ENCODE measurements at places on chromosomes 1 and 21.
A peak's percentile ranks its signal among the peaks of the same experiment; 100 is the strongest.

DNA sequence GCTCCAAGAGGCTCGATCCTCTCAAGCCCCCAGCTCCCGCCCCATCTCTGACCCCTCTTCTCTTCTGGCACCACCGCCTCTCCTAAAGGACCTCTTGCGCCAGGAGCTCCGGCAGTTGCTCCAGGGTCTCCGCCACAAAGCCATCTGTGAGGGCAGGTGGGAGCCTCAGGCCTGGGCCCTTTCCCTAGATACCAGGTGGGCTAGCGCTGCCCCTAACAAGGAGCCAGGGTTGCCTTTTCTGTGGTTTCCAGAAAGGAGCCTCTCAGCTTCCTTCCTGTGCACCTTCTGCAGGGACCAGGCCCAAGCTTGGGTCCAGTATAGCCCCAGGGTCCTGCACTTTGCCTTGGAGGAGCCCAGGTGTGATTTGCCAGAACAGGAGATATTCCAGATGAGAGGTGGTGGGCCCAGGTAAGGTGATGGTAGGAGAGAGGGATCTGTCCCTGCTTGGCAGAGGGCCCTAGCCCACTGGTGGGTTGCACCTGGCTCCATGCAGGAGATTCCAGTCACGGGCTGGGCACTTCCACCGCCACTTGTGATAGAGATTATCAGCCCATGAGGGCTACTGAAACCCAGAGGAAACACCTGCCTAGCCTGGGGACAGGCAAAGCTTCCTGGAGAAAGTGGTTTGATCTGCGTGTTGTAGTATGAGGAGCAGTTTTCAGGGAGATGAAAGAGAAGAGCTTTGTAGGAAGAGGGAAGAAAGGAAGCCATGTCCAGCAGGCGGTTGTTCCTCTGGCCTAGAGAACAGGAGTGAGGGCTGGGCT is 1.0 kb downstream of the CCDC24 start:
- no peak for DNase-seq

- no peak for DNase-seq
Measured at GRCh38 chr1:175434283-175434860, 241.8 kb upstream of the KIAA0040 start.

- no peak for DNase-seq
Measured at GRCh38 chr21:33939226-33939625, 23.6 kb upstream of the ATP5PO start.

GRCh38 chr1:17523321-17524041 is 16.0 kb upstream of the ARHGEF10L start:
- DNase-seq, result no peak

- DNase-seq, result no peak
Measured at GRCh38 chr1:147083919-147084272, 88.4 kb downstream of the PRKAB2 start.

DNA sequence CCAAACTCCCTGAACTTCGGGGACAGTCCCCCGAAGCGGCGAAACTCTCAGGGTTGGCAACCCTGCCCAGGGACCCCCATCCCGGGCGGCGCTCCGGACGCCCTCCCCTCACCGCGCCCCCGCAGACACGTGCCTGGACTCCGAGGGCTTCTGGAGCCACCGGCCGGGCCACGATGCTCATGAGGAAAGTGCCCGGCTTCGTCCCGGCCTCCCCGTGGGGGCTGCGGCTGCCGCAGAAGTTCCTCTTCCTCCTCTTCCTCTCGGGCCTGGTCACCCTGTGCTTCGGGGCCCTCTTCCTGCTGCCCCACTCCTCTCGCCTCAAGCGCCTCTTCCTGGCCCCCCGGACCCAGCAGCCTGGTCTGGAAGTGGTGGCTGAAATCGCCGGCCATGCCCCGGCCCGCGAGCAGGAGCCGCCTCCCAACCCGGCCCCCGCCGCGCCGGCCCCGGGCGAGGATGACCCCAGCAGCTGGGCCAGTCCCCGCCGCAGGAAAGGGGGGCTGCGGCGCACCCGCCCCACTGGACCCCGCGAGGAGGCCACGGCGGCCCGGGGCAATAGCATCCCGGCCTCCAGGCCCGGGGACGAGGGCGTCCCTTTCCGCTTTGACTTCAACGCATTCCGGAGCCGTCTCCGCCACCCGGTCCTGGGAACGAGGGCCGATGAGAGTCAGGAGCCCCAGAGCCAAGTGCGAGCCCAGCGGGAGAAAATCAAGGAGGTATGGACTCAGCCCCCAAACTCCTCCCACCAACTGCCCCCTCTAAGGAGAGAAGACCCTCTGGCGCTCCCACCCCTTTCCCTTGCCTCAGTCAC is 1.2 kb downstream of the MAN1C1 start:
- no peak for DNase-seq

DNA sequence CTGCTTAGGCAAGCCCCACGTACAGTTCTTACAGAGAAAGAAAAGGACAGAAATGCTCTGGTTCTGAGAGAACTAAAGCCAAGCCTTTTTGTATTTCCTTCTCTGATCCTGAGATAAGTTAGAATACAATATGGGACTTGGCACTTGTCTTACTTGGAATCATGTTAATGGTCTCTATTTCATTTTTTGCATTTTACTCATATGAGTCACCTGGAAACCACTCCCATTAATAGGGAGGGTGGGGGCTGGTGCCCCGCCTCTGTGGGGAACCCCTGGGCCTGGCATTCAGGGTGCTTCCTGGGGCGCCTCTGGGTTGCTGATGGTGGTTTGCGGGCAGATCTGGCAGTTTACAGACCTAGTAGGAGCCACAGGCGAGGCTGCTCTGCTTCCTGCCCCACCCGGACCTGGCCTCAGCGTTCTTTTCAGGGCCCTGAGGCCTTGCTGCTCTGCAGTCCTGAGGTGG is 26.7 kb downstream of the TSPAN2 start:
- peak; percentile 81 for DNase-seq

DNA sequence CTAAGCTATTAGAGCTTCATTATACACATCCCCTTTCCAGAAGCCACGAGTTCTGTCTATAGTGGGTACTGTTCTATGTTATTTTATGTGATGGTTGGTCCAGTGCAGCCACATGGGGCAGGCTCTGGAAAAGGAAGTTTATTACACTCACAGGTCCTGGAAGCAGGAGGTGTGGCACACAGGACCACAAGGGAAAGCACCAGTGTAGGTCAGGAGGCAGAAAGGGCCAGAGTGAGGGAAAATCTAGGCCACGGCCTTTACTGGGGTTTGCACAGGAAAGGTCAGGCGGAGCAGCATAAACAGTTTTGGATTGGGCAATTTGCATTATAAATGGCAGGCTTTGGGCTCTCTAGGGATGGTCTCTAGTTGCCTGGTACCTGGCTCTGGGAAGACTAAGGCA is 21.8 kb upstream of the CNIH3 start:
- no peak for DNase-seq

DNA sequence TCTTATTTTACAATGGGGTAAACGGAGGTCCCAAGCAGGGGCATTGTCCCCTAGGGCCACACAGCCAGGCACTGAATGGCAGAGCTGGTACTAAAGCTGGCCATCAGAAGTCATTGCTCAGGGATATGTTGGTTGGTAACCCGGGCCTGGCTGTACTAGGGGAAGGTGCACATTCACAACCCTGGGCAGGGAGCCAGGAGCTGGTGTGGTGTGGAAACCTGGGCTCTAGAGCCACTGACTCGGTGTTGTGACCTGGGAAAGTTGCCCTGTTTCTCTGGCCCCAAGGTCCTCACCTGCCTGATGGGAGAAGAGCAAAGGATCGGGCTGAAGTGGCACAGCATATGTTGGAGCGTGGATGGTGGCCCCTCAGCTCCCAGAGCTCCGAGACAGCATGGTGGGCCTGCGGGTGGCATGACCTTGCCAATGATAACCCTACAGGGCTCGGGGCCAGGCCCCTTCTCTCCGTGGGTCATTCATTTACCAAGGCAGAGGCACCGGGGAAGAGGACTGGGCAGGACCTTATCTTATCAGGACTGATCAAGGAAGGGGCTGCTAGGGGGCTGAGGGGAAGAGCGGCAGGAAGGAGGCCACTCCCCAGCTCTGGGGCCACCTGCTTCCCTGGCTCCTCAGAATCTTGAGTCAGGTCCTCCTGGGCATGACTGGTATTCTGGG is 274.1 kb downstream of the TRABD2B start:
- DNase-seq, result no peak

DNA sequence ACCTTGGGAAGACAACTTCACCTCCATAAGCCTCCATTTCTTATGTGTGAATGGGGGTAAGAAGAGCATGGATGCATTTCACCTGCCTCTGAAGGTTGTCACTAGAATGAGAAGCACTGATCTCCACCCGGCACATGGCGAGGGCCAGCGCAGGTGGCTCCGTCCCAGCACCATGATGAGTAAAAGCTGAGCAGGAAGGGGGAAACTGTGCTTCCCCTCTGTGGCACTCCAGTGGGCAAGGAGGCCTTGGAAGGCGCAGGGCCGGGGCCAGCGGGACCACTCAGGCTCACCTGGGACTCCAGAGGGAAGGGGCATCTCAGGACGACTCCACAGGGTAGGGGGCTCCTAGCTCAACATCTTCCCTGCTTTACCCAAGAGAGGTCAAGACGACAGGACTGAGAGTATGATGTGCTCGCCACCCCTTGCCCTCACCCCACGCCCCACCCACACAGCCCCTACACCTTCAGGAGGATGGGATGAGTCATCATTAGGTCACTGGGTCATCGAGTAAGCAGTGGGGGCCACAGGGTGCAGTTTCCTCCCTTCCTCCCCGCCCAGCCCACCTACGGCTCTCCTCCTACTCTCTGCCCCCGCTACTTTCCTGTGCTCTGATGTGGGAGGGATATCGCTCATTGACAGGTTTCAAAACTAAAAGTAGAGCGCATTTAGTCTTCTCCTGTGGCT is 112.1 kb downstream of the HIVEP3 start:
- peak; percentile 70 for DNase-seq

- DNase-seq, result no peak
Measured at GRCh38 chr1:95685081-95685480, 451.1 kb downstream of the RWDD3 start.

DNA sequence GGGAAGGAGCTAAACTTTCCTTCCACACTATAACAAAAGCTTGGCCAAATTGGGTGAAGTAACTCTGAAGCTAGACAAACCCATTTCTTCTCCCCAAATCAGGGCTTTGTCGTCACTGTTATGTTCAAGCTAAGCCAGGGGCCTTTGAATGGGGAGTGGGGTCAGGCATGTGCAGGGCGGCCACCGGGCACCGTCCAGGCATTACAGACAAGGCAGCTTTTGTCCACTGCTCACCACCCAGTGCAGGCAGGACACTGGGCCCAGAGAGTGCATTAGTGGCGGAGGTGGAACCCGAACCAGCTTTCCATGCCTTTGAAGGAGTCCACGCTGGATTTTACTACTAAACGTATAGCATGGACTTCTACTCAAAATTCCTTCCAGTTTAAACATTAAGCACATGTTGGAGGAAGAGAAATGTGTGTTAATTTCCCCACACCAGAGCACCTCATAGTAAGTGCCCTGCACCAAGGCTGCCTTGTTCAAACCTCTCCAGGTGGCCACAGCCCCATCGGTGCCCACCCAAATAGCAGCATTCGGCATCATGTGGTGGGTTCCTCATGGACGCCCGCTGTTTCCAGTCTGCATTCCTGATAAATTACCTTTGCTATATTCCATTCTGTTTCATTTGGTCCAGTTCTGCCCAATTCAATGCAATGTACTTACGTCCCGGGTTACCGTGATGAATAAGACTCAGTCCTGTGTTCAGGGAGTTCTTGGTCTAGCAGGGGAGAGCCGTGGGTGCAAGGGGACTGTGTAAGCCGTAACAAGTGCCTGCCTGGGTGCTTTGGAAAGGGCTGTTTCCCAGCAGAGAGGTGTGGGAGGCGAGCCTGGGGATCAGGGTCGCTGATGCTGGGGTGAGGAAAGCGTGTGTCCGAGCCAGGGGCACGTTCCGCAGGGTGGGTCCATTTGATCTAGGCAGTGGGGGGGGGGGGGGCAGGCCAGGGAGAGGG is 1.6 kb downstream of the UBASH3A start:
- DNase-seq, result no peak

GRCh38 chr1:225434046-225434445 is 6.2 kb upstream of the LBR start:
- no peak for DNase-seq

DNA sequence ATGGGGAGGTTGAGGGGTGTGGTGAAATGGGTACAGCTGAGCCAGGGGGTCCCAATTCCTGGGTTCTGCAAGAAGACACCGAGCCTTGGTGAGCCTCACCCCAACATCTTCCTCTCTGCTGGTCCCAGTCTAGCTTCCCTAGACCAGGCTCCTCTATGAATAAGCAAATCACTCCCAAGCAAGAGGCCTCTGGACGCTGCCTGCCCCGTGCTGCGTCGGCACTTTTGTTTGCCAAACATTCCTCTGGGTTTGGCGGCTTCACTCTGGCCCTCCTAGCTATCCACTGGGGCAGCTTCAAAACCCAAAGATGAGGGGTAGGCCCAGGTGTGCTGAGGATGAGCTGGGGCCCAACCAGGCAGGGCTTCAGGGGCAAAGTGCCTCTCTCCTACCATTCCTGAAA is 137.1 kb upstream of the CD34 start:
- no peak for DNase-seq

DNA sequence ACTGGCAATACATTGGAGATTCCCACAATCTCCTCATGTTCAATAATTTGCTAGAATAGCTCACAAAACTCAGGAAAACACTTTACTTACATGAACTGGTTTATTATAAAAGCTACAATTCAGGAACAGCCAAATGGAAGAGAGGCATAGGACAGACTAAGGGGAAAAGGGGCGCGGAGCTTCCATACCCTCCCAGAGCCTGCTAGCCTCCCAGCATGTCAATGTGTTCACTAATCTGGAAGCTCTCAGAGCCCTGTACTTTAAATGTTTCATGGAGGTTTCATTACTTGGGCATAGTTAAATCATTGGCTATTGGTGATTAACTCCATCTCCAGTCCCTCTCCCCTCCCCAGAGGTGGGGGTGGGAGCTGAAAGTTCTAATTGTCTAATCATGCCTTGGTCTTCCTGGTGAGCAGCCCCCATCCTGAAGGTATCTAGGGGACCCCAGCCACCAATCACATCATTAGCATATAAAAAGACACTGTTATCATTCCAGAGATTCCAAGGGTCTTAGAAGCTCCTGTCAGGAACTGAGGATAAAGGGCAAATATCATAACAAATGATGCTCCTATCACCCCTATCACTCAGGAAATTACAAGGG is 10.9 kb upstream of the DMRTB1 start:
- DNase-seq, result no peak

- no peak for DNase-seq
Measured at GRCh38 chr1:228168563-228169270, 3.1 kb downstream of the IBA57 start.

DNA sequence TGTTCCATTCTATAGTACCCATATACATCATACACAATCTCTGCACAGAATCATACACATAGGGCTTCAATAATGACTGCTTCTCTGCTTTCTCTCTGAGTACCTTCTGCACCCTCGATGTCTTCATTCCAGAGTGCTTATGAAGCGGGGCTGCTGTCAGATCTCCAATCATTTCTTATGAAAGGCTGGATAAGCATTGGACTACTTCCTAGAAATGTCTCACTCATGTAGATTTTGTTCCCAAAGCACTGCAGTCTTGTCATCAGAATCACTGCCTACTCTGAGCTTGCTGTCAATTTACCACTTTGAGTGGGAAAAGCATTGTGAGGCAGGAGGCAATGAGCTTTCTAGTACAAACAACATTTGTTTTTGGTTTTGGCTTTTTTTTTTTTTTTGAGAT is 179.0 kb downstream of the SLC35F3 start:
- DNase-seq, result no peak

All from stimulated activated CD4-positive, alpha-beta T cell treated with anti-CD3 and anti-CD28 coated beads, TNF-alpha, amount 100 ng/mL, for 24 hours (primary cell).